ENCODE measurements at places on chromosomes 16 and 17.

DNA sequence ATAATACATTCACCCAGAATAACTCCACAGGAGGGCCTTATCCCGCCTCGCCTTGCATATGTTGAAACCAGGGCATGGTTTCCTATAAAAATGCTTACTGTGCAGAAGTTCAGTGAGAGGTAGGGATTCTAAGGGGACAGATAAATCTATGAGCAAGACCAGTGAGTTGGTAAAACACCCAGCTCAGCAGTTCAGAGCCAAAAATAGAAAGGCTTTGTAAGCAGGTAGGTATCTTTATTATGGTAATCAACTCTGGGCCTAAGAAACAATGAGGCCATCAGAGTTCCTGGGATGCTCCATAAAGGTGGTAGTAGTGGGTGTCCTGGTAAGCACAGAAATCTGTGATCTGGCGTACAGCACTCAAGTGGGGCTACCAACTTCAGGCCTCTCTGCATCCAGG, 549.4 kb upstream of the CDH5 start:
- no peak for DNase-seq

DNA sequence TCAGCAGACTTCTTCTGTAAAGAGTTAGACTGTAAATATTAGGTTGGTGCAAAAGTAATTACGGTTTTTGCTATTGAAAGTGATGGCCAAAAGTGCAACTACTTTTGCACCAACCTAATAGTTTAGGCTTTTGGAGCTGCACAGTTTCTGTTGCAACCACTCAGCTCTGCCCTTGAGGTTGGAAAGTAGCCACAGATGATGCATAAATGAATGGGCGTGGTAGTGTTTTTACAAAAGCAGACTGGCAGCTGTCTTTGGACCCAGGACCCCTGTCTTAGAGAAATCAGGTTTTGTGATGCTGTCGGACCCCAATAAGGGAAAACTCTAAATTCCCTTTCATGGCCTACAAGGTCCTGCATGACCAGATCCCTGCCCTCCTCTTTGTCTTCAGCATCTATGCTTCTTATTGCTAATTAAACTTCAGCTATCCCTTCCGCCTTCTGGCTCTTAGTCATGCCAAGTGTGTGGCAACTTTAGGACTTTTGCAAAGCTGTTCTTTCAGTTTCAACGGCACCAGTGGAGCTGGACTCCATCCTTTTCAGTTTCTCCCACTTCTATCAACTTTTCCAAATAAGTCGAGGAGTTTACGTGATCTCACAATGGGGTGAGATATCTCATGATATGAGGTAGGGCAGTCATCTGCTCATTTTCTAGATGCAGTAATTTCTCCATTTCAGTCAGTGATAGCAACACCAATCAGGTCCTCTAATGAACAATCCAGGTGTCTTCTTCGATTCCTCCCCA, 232.3 kb downstream of the XYLT1 start:
- no peak for DNase-seq

DNA sequence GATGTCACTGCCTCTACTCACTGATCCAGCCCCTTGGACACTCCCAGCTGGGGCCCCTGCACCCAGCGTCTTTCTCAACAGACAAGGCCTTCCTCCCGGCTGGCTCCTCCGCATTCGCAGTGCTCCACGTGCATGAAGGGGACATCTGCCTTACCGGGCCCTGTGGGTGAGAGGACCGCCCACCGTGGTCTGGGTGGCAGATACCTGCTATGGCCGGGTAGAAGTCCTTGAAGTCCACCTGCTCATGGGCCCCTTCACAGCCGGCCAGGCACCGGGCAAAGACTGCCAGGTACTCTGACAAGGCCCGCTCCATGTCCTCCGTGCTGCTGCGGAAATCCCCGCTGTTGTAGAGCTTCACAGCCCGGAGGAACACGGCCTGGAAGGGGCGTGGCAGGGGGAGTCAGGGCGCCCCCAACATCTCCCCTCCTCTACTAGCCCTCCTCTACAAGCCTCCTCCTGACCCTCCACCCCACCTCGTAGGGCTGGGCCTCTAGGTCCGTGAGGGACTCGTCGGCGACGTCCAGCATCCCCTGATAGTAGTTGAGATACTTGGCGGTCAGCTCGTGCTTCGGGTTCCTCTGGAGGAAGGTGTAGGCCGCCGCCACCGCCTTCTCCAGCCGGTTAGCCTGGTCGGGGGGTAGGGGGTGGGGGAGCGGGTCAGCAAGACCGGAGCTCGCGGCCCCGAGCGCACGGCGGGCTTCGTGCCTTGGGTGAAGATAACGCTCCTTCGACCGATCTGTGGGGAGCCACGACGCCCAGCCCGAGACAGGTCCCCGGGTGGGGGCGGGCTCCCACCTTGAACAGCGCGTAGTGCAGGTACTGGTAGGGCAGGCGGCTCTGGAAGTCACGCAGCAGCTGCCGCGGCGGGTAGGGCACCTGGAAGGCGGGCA, 845 bp downstream of the P3H4 start:
- DNase-seq, result no peak

GRCh38 chr16:31439519-31439918, 3.1 kb downstream of the ZNF843 start:
- DNase-seq, result no peak

DNA sequence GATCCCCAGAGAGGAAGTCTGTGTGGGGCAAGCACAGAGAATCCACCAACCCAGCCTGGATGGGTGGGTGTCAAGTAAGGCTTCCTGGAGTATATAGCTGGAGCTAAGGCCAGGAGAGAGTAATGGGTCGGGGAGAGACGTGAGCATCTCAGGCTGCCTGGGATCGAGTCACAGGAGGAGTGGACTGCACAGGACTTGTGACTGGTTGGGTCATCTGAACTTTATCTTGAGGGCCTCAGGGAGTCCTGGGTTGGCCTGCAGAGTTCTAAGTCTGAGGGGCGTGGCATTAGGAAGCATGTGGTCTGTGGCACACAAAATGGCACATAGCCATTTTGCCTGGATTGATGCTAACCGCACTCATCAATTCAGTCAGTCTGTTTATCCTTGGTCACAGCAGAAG, 1.5 kb downstream of the PLA2G15 start:
- DNase-seq, result no peak

DNA sequence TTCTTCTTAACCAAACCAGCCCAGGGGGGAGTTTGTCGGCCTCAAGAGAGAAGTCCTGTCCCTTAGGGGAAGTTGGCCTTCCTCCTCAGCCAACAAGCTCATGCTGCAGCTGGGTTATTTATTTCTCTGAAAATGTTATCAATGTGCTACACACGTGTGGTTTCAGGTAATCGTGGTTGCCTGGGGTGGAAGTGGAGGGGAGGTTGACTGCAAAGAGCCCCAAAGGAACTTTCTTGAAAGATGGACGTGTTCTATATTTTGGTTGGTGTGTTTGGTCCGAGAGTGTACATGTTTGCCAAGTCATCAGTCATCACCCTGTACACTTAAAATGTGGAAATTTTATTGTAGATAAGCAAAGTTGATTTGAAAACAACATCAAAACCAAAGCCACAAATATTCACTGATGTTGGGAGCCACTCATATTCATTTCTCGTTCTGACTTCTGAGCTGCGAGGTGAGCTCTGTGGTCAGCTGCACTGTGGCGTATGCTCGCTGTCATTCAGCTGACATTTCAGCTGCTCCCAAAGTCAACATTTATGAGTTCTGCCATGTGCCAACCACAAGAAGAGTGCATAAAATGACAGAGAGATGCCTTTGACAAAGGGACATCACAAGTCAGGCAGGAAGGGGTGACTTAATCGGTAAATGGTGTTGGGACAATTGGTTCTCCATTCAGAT, 26.5 kb upstream of the ADGRG1 start:
- DNase-seq, result no peak

DNA sequence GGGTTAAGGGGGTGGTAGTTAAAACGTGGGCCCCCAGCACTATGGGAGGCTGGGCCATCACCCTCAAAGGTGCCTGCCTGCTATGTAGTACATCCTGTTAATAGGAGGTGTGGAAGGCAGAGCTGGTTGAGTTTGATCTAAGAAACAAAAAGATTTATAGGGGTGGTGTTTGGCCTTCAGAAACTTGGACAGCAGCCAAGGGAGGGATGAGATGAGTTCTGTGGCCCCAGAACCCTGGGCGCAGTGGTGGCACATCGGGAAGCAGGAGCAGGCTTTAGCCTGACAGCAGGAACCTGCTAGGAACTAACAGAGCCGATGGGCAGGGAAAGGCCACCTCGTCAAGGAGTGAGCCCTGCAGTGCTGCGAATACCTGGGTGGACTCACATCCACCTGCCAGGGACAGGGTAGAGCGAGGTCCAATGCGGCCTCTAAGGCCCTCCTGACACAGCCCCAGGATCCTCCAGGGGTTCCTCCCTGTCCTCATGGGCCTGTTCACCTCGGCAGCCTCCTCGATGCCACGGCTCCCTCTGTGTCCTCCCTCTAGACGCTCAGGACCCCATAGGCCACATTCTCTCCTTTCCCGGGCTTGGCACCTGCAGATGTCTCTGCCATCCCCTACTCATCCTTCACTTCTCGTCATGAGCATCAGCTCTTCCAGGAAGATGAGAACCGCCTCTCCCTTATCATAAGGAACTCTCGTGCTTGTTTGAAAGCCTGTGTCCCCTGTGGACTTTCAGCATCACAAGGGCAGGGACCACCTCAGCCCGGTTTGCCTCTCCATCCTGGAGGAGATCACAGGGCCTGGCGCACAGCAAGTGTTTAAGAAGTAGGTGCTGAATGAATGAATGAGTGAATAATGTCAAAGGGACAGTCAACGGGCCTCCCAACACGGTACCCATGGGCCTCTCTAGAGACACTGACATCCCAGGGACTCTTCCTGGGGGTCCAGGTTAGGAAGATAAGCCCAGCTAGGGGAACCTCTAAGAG, 103.5 kb upstream of the TNRC6C start:
- DNase-seq, result no peak

DNA sequence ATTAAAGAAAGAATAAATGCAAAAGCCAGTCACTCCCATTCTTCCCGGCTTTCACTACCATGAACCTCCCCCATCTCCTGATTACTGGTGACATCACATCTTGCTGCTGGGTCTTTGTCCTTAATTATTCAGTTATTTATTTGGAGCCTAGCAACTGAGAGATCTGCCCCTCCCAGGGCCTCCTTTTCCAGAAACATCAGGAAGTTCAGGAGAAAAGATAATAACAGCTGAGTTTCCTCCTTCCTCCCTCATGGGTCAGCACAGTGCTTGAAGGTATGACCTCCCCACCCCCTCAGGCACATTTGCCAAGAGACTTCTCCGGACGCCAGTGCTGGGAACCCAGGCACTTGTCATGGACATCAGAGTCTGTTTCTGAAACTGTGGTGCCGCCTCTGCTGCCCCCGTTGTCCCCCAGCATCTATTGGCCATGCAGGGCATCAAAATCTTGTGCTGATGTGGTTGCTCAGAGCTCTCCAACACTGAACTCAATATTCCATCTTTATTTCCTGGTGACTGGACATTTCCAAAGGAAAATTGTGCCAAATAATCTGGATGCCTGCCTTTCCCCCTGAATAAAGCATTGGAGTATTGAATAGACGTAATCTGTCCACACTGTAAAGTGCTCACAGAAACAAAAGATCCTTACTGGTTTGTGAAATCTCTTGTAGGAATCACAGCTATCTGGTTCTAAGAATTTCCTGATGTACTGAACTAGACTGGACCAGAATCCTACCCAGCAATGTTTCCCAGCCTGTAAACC, 71.8 kb downstream of the ZNF18 start:
- no peak for DNase-seq

GRCh38 chr16:58923094-58923493, 189.0 kb upstream of the GOT2 start:
- DNase-seq, result no peak

All from right hindlimb (tissue), 1 donor.